A673 (cell line): ENCODE measurements at places on chromosomes 7 and 10. TPM values are rescaled to one million over a fixed set of nuclear protein-coding genes. Genes with fewer than 3 reads are reported as not detected.

GRID1 gene
- not detected in 2 replicates for total RNA-seq

BCCIP gene
- total RNA-seq = 95.9 and 113 TPM in 2 replicates

RTKN2 gene
- total RNA-seq = 21.9 and 22.3 TPM in 2 replicates

PPIF gene
- 133 and 160 TPM in 2 replicates for total RNA-seq

CDNF gene
- total RNA-seq = 0.34 and 0.83 TPM in 2 replicates

STEAP1B gene
- total RNA-seq = 49.9 and 53.0 TPM in 2 replicates

STEAP1 gene
- total RNA-seq = 188 and 213 TPM in 2 replicates

NUDT13 gene
- 2.0 and 2.1 TPM in 2 replicates for total RNA-seq

CYP2E1 gene
- 0.49 and 0.74 TPM in 2 replicates for total RNA-seq

DNA sequence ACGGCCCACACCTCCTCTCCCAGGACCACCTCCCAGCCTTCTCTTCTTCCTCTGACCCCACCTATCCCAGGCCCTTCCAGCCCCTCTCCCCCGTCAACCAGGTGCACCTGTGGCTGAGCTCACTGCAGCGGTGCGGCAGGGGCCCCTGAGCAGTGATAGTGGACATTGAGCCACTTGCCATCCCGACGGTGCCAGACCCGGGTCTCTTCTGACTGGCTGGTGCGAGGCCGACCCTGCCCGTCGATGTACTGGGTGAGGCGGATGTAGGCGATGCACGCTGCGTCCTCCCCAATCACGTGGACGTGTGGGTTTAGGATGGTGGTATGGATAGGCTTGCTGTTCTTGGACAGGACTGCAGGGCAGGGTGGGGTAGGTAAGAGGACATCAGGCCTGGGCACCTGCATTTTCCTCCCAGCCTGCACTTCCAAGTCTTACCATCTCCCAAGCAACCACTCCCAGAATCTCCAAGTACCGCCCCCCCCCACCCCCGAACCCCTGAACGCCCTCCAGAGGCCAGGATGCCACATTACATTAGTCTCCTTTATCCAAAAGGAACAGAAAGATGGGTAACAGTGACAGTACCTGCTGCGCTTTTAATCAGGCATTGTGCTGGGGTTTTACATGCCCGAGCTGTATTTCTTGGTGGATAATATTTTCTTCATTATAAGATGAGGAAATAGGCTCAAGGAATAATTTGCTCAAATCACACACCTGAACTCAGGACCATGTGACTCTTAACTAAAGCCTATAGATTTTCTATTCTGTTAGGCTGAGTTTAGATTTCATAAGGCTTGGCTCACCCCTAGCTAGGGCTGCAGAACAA lies 3.7 kb upstream of the NDST2 start:
- H3K36me3 ChIP-seq = peaks cover 5% of the 10 kb centered on the region
- no peaks in the 10 kb centered on the region for H3K4me1 ChIP-seq
- no peaks in the 10 kb centered on the region for H3K27me3 ChIP-seq
- no peak overlapping the region for H3K4me3 ChIP-seq
- peak; percentile 49 for DNase-seq

GRCh38 chr7:44639671-44640321 lies 33.4 kb downstream of the OGDH start:
- H3K27me3 ChIP-seq = no peaks in the 10 kb centered on the region
- peak overlapping the region; percentile 55 for H3K27ac ChIP-seq
- DNase-seq = peak; percentile 45
- H3K4me3 ChIP-seq = no peak overlapping the region

DNA sequence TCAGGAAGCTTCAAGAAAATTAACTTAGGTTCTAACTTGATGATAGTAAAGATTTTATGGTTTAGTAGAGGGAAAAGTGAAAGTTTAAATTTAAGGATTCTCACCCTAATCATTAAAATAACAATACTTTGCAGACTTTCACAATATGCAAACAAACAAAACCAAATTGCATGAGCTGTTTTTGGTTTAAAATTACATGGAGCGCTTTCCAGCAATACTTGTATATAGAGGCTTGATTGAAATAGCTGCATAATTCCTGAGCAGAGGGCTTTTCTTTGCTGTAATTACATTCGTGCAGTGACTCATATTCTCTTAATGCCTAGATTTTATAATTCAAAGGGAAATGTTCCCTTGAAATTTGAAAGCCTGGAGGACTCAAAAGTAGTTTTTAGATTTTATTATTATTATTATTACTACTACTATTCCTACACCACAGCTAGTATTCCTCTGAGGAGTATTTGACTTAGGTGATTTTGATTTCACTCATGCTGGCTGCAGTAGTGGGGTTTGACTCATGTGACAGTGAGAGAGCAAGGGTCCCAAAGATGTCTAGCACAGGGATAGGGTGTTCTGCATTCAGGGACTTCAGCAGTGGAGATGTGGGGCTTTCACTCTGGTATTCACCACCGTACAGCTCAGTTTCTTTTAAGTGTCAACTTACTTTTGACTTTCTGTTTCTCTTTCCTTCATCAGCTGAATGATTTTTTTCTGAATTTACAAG lies 138.1 kb downstream of the ADAM22 start:
- H3K27me3 ChIP-seq = no peaks in the 10 kb centered on the region
- H3K4me3 ChIP-seq = no peak overlapping the region
- H3K4me1 ChIP-seq = no peaks in the 10 kb centered on the region
- no peak for DNase-seq
- no peak overlapping the region for H3K27ac ChIP-seq
- H3K36me3 ChIP-seq = no peaks in the 10 kb centered on the region

GRCh38 chr7:114789161-114789560 lies 132.7 kb upstream of the MDFIC start:
- H3K27ac ChIP-seq = no peak overlapping the region
- H3K4me3 ChIP-seq = no peak overlapping the region
- no peaks in the 10 kb centered on the region for H3K27me3 ChIP-seq
- DNase-seq = no peak
- H3K36me3 ChIP-seq = no peaks in the 10 kb centered on the region

DNA sequence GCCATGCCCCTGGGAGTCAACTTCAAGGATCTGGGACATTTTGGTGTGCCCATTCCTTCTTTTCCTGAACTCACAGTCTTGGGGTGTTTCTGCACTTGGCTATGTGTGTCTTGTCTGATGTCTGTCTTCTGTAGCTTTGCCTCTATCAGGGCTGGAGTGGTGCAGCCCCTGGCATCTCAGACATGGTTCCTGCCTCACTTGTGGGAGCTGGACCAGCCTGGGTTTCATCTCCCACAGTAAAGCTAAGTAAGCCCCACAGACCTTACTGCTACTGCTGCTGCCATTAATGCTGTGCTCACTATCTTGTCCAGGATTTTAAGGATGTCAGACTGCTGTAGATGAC lies 59.0 kb downstream of the ADCYAP1R1 start:
- no peaks in the 10 kb centered on the region for H3K4me1 ChIP-seq
- no peak overlapping the region for H3K4me3 ChIP-seq
- H3K27ac ChIP-seq = no peak overlapping the region
- no peaks in the 10 kb centered on the region for H3K36me3 ChIP-seq
- DNase-seq = no peak

GRCh38 chr7:3695602-3696001 lies 394.6 kb downstream of the SDK1 start:
- no peak overlapping the region for H3K4me3 ChIP-seq
- no peaks in the 10 kb centered on the region for H3K27me3 ChIP-seq
- H3K4me1 ChIP-seq = peaks cover 4% of the 10 kb centered on the region
- no peak overlapping the region for H3K27ac ChIP-seq
- H3K36me3 ChIP-seq = no peaks in the 10 kb centered on the region

DNA sequence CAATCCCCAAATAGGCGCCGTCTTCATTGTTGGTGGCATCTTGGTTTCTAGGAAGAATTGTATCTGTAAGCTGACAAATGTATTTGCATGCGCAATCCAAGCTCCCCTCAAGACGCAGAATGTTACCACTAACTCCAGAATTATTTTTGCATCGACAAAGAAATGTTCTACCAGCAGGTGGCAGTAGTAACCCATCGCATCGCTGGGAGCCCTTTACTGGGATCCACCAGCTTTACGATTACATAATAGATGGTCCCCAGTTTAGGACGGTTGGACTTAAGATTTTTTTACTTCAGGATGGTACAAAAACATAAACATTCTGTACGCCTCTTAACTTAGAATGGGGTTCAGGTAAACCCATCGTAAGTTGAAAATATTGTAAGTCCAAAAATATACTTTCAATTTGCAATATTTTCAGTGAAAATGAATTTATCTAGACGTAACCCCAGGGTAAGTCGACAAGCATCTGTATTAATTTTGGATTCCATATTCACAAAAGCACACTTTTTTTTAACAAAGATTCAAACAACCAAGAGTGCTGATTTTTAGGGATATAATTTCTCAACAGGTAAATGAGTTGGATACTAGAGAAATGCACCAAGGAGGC lies 114.0 kb upstream of the COBL start:
- H3K4me1 ChIP-seq = no peaks in the 10 kb centered on the region
- H3K27ac ChIP-seq = no peak overlapping the region
- no peak overlapping the region for H3K4me3 ChIP-seq
- peak; percentile 50 for DNase-seq

DNA sequence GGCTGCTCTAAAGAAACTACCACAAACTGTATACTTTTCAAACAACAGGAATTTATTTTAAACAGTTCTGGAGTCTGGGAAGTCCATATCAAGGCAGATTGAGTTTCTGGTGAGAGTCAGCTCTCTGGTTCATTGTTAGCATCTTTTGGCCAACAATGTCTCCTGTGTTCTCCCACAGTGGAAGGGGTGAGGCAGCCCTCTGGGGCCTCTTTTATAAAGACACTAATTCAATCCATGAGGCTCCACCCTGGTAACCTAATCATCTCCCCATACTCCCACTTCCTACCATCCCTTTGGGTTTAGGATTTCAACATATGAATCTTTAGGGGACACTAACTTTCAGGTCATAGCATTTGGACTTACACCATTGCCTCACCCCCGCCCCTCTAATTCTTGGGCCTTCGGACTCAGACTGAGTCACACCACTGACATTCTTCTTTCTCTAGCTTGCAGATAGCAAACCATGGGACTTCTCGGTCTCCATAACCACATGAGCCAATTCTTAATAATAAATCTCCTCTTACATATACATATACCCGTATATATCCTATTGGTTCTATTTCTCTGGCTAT lies 64.3 kb upstream of the ANTXRL start:
- no peak for DNase-seq
- H3K4me1 ChIP-seq = no peaks in the 10 kb centered on the region
- H3K27me3 ChIP-seq = no peaks in the 10 kb centered on the region
- H3K4me3 ChIP-seq = no peak overlapping the region
- H3K36me3 ChIP-seq = no peaks in the 10 kb centered on the region

DNA sequence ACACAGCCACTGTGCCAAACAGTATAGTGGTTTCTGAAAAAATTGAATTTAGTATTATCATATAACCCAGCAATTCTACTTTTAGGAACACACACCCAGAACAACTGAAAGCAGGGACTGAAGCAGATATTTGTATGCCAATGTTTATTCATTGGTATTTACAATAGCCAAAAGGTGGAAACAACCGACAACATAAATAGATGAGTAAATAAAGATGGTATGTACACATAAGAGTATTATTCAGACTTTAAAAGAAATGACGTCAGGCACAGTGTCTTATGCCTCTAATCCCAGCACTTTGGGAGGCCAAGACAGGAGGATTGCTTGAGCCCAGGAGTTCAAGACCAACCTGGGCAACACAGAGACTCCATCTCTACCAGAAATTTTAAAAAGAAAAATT lies 7.2 kb downstream of the CDCA7L start:
- H3K4me3 ChIP-seq = no peak overlapping the region
- no peak overlapping the region for H3K27ac ChIP-seq
- peaks cover 12% of the 10 kb centered on the region for H3K36me3 ChIP-seq
- H3K27me3 ChIP-seq = no peaks in the 10 kb centered on the region
- DNase-seq = no peak
- H3K4me1 ChIP-seq = peaks cover 34% of the 10 kb centered on the region

GRCh38 chr10:34985823-34986222 lies 104.3 kb downstream of the CUL2 start:
- H3K4me3 ChIP-seq = no peak overlapping the region
- H3K27ac ChIP-seq = no peak overlapping the region
- H3K27me3 ChIP-seq = no peaks in the 10 kb centered on the region
- DNase-seq = peak; percentile 44
- H3K4me1 ChIP-seq = no peaks in the 10 kb centered on the region

DNA sequence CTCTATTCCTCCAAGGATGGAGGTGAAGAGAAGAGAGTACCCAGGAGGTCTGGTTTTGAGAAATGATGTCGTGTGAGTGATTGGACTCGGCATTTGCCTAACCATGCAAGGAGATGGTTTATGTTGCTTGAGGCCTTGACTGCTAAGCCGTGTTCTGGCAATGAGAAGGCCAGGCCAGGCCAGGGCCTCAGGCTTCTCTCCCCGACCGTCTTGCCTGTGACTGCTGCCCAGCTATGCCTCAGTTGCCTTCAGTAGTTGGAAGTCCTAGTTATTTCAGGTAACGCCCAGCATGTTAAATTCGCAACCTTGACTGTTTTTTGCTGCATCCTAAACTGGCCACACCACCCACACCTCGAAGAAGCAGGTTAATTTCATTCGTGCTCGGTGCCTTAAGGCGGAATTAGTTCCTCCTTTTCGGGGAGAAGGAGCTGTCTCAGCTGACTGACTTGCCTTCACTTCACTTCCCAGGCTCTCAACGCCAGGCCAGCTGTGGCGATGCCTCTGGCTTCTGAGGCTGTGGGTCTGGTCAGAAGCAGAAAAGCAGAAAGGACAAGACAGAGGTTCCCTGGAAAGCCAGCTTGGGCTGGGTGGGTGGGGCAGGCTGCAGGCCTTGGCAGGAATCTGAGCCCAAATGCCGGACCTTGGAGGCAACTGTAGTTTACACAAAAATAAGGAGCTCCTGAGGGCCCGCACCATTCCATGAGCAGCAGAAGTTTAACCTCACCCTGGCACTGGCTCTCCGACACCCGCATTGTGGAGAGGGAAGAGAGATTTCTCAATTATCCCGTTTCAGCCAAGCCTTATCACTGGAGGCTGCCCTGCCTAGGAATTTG lies 61.9 kb upstream of the SAMD8 start:
- H3K4me3 ChIP-seq = no peak overlapping the region
- no peak for DNase-seq

DNA sequence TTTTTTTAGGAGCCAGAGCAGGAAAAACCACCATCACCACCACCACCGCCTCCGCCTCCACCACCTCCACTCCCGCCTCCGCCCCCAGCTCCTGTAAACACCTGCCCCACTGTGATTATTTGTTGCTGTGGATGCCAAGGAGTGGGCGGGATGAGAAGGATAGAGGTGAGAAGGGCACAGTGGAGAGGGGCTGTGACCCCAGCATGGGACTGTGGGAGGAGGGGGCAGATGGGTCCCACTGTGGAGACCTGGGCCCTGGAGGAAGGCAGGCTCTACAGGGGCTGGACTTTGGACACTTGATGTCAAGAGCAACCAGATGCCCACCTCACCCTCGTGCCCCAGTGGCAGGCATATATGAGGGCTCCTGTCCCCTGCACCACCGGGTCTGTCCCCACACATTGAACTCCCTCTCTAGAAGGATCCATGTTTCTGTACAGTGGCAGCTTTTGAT lies 24.7 kb downstream of the ANTXRL start:
- H3K4me3 ChIP-seq = no peak overlapping the region
- H3K27ac ChIP-seq = no peak overlapping the region
- no peaks in the 10 kb centered on the region for H3K27me3 ChIP-seq
- DNase-seq = no peak
- no peaks in the 10 kb centered on the region for H3K36me3 ChIP-seq

DNA sequence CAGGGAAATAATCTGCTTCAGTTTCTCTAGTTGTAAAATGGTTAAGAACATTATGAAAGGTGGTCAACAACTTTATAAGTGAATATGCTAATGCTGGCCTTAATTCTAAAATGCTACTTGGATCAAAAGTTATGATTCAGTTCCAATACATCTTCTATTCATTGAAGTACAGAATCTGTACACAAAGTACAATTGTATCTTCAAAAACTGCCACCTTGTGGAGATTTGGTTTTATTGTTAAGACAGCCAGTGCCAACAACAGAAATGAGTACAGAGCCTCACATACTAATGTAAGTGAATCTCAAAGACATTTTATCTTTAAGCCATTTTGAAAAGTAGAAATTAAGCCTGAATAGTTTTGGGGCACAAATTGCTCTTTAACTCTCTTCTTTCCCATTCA lies 194.0 kb downstream of the CFTR start:
- no peaks in the 10 kb centered on the region for H3K4me1 ChIP-seq
- H3K36me3 ChIP-seq = no peaks in the 10 kb centered on the region
- no peak overlapping the region for H3K27ac ChIP-seq
- no peak overlapping the region for H3K4me3 ChIP-seq
